Spleen (tissue), 13 donors: ENCODE measurements at places on chromosomes 5 and 9. TPM values are rescaled to one million over a fixed set of nuclear protein-coding genes. Genes with fewer than 3 reads are reported as not detected.

The FAM221B gene
- total RNA-seq = not detected

GRCh38 chr5:33148076-33148513 is 292.7 kb upstream of the TARS1 start:
- no peaks in the 10 kb centered on the region for H3K27me3 ChIP-seq
- no peaks in the 10 kb centered on the region for H3K4me1 ChIP-seq
- H3K36me3 ChIP-seq = no peaks in the 10 kb centered on the region
- DNase-seq = no peak
- H3K4me3 ChIP-seq = no peak overlapping the region

The SHC3 gene
- total RNA-seq = 0.70 TPM

DNA sequence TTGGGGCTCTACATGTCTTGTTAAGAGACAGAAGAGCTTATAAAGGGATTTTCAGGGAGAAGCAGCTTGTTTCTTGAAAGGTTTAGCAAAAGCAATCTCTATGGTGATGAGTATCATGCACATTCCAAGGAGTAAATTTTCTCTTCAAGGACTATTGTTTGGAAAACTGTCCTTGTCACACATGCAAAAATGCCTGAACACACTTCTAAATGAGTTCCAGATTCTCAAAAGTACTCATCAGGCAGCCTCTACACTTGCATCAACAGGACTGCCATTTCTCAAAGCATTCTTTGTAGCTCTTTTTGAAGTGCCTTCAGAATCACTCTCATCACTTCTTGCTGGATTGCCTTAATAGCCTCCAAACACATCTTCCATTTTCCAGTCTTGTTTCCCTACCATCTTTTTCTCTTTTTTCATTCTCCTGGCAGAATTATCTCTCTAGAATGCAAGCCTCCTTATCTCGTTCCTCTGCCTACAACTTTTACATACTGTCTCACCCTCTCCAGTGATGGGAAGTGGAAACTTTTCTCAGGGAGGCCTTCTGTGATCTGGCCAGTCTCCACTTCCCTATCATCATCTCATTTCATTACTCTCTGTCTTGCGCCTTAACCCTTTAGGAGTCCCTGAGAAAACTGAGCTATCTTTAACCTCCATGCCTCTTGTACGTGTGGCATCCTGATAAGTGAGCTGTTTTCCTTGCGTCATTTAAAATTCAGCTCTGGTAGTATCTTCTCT is 631.5 kb upstream of the TLE4 start:
- H3K36me3 ChIP-seq = no peaks in the 10 kb centered on the region
- H3K4me3 ChIP-seq = no peak overlapping the region
- no peak overlapping the region for H3K27ac ChIP-seq
- H3K4me1 ChIP-seq = no peaks in the 10 kb centered on the region

DNA sequence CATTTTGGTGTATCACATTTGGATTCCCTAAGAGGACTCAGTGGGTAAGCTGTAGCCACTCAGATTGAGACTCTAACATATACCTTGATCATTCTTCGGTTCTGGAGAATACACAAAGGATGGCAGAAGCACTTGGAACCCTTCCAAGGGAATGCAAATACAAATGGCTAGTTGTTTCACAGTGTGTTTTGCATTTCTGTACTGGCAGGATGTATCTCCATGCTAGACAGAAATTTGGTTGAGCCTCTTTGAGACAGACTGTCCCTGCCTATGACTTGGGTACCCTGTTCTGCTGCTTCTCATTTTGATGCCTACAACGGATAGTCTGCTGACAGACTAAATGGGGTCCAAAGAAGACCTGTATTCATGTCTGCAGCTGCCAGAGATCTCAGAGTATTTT is 273.5 kb downstream of the TMEM38B start:
- H3K4me1 ChIP-seq = no peaks in the 10 kb centered on the region
- H3K36me3 ChIP-seq = no peaks in the 10 kb centered on the region
- H3K4me3 ChIP-seq = no peak overlapping the region
- no peak overlapping the region for H3K27ac ChIP-seq

DNA sequence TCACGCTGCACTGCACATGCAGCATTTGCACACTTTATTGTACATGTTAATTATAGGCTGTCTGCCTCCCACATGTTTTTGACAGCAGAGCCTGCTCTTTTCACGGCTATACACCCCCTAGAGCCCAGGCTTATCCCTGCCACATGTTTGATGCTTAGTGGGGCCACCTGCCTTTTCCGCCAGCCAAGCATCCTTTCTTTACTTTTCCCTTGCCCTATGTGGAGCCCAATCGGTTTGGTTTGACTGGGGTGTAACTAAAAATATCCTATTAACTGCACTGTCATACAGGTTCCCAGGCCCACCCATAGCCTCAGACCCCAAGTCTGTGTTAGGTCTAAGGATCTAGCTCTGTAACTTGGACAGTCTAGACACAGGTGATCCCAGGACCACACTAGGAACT is 18.9 kb upstream of the S1PR3 start:
- no peak overlapping the region for H3K27ac ChIP-seq
- no peak overlapping the region for H3K4me3 ChIP-seq
- no peaks in the 10 kb centered on the region for H3K36me3 ChIP-seq
- no peaks in the 10 kb centered on the region for H3K27me3 ChIP-seq
- no peak for DNase-seq

GRCh38 chr9:34717996-34718614 is 8.2 kb upstream of the CCL21 start:
- no peaks in the 10 kb centered on the region for H3K36me3 ChIP-seq
- no peak overlapping the region for H3K4me3 ChIP-seq
- no peak overlapping the region for H3K27ac ChIP-seq
- peaks cover 14% of the 10 kb centered on the region for H3K4me1 ChIP-seq
- H3K27me3 ChIP-seq = no peaks in the 10 kb centered on the region

The TMC1 gene
- not detected for total RNA-seq

GRCh38 chr9:9615086-9615485 is 997.7 kb downstream of the PTPRD start:
- no peaks in the 10 kb centered on the region for H3K4me1 ChIP-seq
- H3K27me3 ChIP-seq = no peaks in the 10 kb centered on the region
- H3K4me3 ChIP-seq = no peak overlapping the region
- no peaks in the 10 kb centered on the region for H3K36me3 ChIP-seq
- no peak overlapping the region for H3K27ac ChIP-seq

GRCh38 chr9:120490888-120491595 is 88.9 kb downstream of the CDK5RAP2 start:
- H3K4me1 ChIP-seq = no peaks in the 10 kb centered on the region
- no peaks in the 10 kb centered on the region for H3K27me3 ChIP-seq
- H3K36me3 ChIP-seq = peaks cover 13% of the 10 kb centered on the region

The PRLR gene
- 0.26 TPM for total RNA-seq

GRCh38 chr5:41738710-41739354 is 131.4 kb downstream of the OXCT1 start:
- no peak for DNase-seq
- no peaks in the 10 kb centered on the region for H3K4me1 ChIP-seq
- peaks cover 67% of the 10 kb centered on the region for H3K36me3 ChIP-seq
- H3K27ac ChIP-seq = no peak overlapping the region

The RNF180 gene
- total RNA-seq = 12.1 TPM

The TEX48 gene
- total RNA-seq = not detected

- H3K27ac ChIP-seq = no peak overlapping the region
- H3K36me3 ChIP-seq = no peaks in the 10 kb centered on the region
- no peak for DNase-seq
- no peaks in the 10 kb centered on the region for H3K27me3 ChIP-seq
- peaks cover 14% of the 10 kb centered on the region for H3K4me1 ChIP-seq
- no peak overlapping the region for H3K4me3 ChIP-seq
These were observed 34.1 kb upstream of the SLC6A19 start for GRCh38 chr5:1167361-1167727.

DNA sequence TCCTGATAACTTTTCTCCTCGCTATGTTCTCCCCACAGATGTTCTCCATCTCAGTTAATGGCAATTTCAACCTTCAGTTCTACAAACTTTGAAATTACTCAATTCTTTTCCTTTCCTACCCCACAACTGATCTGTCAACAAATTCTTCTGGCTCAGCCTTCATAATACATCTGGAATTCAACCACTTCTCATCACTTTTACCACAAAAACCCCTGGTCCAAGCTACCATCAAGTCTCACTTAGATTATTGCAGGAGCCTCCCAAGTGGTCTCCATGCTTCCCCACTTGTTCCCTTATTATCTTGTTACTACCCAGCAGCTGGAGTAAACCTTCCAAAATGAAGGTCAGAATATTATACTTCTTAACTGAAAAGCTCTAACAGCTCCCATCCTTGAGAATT is 110.1 kb downstream of the FBN2 start:
- DNase-seq = no peak
- H3K27ac ChIP-seq = no peak overlapping the region
- H3K4me3 ChIP-seq = no peak overlapping the region
- no peaks in the 10 kb centered on the region for H3K4me1 ChIP-seq
- no peaks in the 10 kb centered on the region for H3K36me3 ChIP-seq

The C5orf52 gene
- total RNA-seq = not detected

DNA sequence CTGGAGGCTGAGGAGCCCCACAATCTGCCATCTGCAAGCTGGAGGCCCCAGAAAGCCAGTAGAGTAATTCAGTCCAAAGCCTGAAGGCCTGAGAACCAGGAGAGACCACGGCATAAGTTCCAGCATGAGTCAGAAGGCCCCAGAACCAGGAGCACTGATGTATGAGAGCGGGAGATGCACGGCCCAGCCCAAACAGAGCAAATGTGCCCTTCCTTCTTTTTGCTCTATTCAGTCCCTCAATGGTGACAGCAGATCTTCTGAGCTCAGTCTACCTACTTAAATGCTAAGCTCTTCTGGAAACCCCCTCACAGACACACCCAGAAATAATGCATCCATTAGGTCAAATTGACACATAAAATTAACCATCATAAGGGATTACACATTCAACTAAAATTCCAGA is 277.6 kb downstream of the ATPSCKMT start:
- H3K36me3 ChIP-seq = no peaks in the 10 kb centered on the region
- no peak for DNase-seq
- no peak overlapping the region for H3K4me3 ChIP-seq
- no peak overlapping the region for H3K27ac ChIP-seq
- no peaks in the 10 kb centered on the region for H3K4me1 ChIP-seq
- H3K27me3 ChIP-seq = no peaks in the 10 kb centered on the region

The MROH2B gene
- not detected for total RNA-seq

- no peak overlapping the region for H3K4me3 ChIP-seq
- H3K27me3 ChIP-seq = no peaks in the 10 kb centered on the region
- no peaks in the 10 kb centered on the region for H3K4me1 ChIP-seq
These were observed 72.7 kb upstream of the NREP start for GRCh38 chr5:111829701-111830100.

DNA sequence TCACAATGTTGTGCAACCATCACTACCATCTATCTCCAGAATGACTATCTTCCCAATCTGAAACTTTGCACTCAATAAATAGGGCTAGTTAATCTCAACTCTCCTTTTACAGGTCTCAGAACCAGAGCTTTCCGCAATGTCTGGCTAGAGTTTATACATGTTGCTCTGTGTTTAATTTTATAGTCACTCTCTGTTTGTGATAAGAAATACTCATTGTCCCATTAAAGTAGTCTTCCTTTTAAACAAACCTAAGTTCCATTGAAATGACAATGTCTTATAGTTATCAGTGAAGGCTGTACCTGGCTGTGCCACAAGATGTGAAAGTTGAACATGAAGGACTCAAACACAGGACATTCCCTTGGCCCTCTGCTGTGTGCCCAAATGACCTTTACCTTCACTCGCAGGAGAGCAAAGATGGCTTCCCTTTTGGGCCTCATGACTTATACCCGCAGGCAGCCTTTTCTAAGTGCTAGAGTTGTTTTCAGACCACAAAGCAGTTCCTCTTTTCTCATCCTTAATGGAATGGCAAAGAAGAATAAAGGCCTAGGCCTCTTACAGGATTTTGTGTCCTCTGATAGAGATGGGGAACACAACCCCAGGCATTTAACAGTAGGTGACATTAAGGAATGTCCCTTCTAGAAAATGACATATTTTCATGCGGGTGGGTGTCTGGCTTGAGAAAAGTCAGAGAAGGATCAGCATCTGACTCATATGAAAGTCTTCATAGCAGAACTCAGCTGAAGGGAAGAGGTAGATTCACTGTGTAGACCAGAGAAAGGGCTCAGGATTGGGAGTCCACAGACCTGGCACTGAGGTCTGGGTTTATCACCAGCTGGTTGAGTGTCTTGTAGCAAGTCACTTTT is 69.6 kb upstream of the ATP10B start:
- H3K27ac ChIP-seq = no peak overlapping the region
- H3K4me1 ChIP-seq = no peaks in the 10 kb centered on the region
- H3K4me3 ChIP-seq = no peak overlapping the region
- H3K36me3 ChIP-seq = no peaks in the 10 kb centered on the region
- DNase-seq = no peak

DNA sequence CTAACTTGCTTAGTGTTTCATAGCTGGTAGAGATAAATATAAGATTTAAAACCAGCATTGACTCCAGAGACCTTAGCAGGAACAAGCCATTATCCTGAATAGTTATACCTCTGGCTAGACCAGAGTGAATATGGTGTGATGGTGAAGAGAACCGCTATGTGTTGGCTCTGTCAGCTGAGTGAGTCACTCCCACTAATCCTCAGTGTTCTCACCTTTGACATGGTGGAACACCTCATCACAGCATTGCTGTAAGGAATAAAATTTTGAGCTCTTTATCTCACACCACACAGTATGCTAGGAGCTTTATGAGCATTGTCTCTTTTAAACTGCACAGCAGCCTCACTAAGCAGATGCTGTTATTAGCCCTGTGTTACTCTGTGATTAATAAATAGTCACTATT is 90.7 kb upstream of the DHFR start:
- no peaks in the 10 kb centered on the region for H3K27me3 ChIP-seq
- no peaks in the 10 kb centered on the region for H3K4me1 ChIP-seq
- H3K27ac ChIP-seq = no peak overlapping the region
- DNase-seq = no peak
- peaks cover 36% of the 10 kb centered on the region for H3K36me3 ChIP-seq

- DNase-seq = no peak
- no peak overlapping the region for H3K27ac ChIP-seq
- H3K4me3 ChIP-seq = no peak overlapping the region
- H3K4me1 ChIP-seq = peaks cover 6% of the 10 kb centered on the region
These were observed 5.6 kb downstream of the EGFLAM start for GRCh38 chr5:38263983-38264382.

GRCh38 chr5:175410926-175411325 is 33.1 kb downstream of the DRD1 start:
- no peak overlapping the region for H3K4me3 ChIP-seq
- H3K27ac ChIP-seq = no peak overlapping the region
- DNase-seq = no peak
- no peaks in the 10 kb centered on the region for H3K27me3 ChIP-seq
- H3K36me3 ChIP-seq = no peaks in the 10 kb centered on the region
- H3K4me1 ChIP-seq = no peaks in the 10 kb centered on the region

GRCh38 chr9:81088341-81088740 is 601.0 kb downstream of the TLE1 start:
- H3K27ac ChIP-seq = no peak overlapping the region
- H3K27me3 ChIP-seq = no peaks in the 10 kb centered on the region
- no peaks in the 10 kb centered on the region for H3K36me3 ChIP-seq
- no peak for DNase-seq
- no peak overlapping the region for H3K4me3 ChIP-seq

The SPINK13 gene
- total RNA-seq = not detected

- no peaks in the 10 kb centered on the region for H3K36me3 ChIP-seq
- H3K27me3 ChIP-seq = no peaks in the 10 kb centered on the region
- H3K4me3 ChIP-seq = no peak overlapping the region
These were observed 64.0 kb upstream of the PPP1R26 start for GRCh38 chr9:135415586-135415985.

- H3K4me3 ChIP-seq = no peak overlapping the region
- H3K36me3 ChIP-seq = no peaks in the 10 kb centered on the region
- no peak for DNase-seq
- H3K27ac ChIP-seq = no peak overlapping the region
- H3K27me3 ChIP-seq = no peaks in the 10 kb centered on the region
These were observed 437.4 kb downstream of the MTRR start for GRCh38 chr5:8306288-8306896.
